ENCODE measurements at places on chromosomes 16 and 17. TPM values are rescaled to one million over a fixed set of nuclear protein-coding genes. Genes with fewer than 3 reads are reported as not detected.

Gene ZG16
- not detected for total RNA-seq

DNA sequence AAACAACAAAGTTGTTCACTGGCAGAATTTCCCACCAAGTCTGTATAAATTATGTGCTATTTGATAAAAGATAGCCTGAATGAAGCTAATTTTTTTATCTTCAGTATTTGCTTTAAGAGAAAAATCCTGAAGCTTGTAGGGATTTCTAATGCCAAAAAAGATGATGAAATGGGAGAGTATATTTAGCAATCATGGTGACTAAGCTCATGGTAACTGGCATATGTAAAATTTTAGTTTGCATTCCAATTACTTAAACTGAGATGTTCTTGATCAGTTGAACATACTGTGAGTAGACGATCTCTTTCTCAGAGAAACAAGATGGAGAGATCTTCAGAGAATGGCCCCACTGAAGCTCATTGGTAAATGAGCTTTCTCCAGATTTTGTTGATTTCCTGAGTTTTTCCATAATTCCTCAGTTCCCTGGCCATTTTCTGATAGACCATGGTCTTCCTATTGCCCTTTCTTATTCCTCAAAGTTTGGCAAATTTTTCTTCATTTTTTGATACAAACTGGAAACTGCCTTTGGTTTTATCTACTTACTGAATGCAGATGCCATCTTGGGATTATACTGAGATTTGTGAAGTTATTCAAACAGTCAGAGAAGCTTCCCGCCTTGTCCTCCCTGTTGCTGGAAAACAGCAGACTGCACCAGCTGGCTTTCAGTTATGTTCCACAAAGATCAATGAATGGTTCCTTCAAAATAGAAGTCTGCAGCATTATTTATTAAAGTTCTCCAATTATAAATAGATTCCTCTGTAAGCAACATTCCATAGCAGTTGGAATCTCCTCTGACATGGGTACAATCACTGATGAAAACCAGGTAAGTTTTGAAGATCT is 68.3 kb upstream of the ALOX12 start:
- no peak for DNase-seq

DNA sequence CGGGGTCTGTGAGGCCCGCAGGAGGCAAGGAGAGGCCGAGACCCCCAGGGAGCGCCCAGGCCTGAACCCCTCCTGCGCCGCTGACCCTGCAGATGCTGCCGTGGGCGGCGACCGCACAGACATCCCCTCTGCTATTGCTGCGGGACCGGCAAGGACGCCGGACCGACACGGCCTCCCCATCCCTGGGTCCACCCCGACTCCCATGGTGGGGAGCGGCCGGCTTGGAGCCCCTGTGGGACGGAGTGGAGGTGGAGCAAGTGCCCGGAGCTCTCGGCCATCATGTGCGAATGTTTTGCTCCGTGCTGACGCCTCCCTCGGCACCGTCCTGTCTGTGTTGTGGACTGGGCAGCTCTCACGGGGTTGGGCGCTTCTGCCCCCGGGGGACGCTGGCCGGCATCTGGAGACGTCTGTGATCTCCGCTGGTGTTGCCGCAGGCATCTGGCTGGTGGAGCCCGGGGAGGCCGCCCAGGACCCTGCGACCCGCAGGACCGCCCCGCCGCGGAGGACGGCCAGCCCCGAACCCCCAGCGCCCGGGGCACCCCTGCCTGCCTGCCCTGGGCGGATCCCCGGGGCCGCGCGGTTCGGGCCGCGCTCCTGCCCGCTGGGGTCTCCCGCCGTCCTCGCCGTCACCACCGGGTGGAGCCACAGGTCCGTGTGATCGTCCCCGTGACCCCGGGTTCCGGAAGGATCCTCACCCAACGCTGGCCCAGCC is 12.8 kb upstream of the GNG13 start:
- peak; percentile 19 for DNase-seq

DNA sequence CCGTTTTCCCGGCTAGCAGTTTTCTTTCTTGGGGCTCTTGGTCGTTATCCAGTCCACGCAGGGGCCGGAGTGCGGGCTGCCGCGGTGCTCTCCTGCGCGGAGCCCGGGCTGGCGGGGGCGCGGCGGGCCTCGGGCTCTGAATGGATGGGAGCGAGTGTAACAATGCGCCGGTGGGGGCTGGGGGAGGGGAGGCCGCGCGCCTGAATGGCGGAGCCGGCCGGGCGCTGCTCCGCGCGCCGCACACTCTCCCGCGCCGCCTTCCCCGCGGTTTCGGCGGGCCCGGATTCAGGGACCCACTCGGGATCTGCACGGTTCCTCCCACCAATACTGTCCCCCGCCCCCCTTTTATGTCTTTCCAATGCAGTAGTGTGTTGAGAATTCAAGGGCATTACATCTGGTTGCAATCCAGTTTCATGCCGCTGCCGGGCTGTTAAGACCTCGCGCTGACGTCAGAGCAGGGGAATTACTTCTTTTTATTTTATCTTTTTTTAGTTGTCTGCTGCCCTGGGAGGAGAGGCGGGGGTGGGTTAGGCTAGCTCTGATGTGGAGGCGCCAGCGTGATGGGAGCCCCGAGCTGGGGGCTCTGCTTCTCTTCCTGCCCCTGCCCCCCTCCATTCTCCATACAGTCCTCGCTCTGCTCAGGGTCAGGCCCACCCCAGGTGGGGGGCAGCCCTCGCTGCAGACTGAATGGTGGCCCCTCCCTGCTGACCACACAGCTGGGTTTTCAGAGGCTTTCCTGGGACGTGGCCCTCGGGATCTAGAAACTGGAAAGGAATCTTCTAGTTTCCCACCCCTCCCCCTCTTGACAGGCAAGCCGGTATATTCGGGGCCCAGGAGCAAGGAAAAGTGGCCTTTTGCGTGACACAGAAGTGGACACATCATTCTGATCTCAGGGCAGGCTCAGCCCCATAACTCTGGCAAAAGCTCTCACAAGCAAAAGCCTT is 1.8 kb downstream of the RAI1 start:
- DNase-seq, result peak; percentile 55

- no peak for DNase-seq
These were observed 15.7 kb upstream of the MAP3K14 start for GRCh38 chr17:45332505-45332904.

DNA sequence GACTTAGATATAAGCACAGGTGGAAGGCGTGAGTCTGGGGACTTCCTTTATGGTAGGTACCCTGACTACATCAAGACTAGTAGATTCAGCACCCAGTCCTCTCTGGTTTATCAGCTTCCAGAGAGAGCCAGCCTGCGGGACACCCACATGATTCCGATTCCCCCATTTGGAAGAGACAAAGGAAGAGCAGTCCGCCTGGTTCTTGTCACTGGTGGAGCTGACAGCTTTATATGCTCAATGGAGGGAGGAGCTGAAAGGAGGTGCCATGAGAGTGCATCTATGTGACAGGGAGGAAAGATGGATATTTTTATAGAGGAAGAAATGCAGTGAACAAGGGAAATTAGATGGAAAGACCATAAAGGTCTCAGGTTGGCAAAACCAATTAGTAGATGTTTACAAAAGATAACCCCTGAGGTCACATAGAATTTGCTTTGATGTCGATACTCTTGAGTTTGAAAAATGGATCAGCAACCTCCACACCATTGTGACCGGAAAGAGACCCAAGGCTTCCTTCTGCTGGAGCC is 437.7 kb downstream of the PMP22 start:
- DNase-seq, result no peak

GRCh38 chr16:79069633-79070032 is 530.9 kb downstream of the MAF start:
- DNase-seq, result no peak

DNA sequence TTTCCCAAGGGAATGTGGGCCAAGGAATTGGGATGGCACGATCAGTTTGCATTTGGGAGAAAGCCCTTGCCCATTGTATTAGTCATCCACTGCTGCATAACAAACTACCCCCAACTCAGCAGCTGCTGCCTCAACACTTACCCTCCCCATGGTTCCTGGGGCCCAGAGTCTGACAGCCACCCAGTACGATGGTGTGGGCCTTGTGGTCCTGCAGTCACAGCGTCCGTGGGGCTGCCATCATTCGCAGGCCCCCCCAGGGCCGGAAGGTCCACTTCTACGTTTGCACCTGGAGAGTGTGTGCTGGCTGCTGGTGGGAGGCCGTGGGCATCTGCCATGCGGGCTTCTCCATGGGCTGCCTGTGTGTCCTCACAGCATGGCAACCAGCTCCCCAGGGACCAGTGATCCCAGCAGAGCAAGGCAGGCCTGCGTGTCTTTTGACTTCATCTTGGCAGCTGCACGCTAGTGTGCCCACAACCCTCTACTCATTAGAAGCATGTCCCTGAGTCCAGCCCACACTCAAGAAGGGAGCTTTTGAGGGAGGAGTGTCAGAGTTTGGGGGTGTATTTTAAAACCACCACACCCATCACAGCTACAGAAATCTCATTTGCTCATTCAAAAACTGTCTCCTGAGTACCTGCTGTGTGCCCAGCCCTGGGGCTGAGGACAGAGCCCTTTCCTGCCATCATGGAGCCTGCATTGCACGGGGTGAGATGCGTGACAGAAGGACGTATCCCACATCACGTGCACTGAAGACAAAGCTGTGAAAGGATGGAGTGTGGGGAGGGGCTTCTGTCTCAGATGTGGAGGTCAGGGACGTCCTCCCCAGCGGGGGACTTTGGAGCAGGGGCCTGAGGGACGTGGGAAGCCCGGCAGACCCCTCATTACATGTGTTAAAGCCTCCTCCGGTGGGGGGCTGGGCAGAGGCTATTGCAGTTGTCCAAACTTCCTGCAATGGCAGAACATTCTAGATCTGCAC is 185.0 kb upstream of the ZNF469 start:
- no peak for DNase-seq

DNA sequence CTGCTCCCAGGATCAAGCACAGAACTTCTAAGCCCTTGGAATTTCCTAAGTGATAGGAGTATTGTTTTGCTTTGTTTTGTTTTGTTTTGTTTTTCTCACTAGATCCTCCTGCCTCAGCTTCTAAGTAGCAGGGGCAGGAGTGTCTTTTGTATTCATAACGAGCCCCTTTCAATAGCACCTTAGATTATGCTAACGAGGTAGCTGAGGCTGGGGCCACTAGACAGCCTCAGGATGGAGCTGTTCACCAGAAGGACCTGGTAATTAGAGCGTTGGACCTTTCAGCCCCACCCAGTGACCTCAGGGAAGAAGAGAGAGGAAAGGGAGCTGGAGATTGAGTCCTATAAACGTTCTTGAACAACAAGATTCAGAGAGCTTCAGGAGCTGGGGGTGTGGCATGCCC is 43.6 kb downstream of the IKZF3 start:
- DNase-seq, result no peak

GRCh38 chr16:49597796-49598195 is 224.2 kb downstream of the C16orf78 start:
- no peak for DNase-seq

DNA sequence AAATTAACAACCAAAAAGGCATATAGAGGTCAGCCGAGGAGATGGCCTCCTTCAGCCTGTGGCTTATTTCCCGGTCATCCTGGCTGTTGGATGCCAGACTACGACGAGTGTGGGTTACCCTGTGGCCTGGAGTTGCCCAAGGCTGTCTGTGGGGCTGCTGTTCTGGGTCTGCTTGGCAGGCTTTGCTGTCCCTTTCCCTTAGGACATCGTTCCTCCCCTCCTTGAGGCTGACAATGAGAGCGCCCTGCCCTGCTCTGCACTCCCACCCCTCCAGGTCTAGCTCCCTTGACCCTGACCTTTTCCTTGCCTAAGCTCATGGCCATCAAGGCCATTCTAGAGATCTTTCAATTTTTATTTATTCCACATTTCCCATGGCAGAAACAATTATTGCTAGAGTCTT is 1.9 kb upstream of the CBFB start:
- no peak for DNase-seq

DNA sequence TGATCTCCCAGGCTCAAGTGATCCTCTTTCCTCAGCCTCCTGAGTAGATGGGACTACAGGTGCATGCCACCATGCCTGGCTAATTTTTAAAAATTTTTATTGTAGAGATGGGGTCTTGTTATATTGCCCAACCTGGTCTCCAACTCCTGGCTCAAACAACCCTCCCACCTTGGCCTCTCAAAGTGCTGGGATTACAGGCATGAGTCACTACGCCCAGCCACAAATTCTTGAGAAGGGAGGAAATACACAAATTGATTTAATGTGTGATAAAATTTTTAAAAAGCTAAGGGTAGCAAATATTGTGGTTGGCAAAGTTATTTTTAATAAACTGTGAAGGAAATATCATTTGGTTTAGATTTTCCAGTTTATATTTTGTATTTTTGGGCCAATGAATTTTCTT is 9.6 kb downstream of the ITGAD start:
- no peak for DNase-seq

Gene GPRC5B
- total RNA-seq, result not detected

- DNase-seq, result no peak
These were observed 108.2 kb downstream of the RPTOR start for GRCh38 chr17:80652756-80653330.

- DNase-seq, result no peak
These were observed 51.8 kb upstream of the KDM6B start for GRCh38 chr17:7782240-7782639.

DNA sequence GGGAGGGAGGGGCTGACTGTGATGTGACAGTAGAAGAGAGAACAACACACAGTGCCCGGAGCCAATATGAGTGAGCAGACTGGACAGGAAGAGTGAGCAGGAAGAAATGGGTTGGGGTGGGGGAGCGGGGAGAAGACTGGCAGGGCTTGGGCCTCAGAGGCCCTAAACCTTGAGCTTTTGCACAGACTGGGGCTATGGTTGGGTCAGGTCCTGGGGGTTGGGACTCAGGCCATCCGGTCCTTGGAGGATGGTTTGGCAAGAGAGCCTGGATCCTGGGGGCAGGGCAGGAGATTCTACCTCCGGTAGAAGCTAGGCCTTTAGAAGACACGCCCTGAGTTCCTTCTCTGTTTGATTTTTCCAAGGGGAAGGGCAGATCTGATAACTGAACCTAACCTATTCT is 1.1 kb downstream of the CAMTA2 start:
- no peak for DNase-seq

- DNase-seq, result no peak
These were observed 56.5 kb downstream of the SRCIN1 start for GRCh38 chr17:38549285-38549684.

GRCh38 chr17:77535435-77535834 is 394.7 kb downstream of the SEC14L1 start:
- no peak for DNase-seq

Gene HSPB9
- total RNA-seq, result 0.11 TPM

GRCh38 chr17:27086526-27086925 is 207.4 kb upstream of the WSB1 start:
- no peak for DNase-seq

Gene HOXB6
- 0.22 TPM for total RNA-seq

Measured in CD8-positive, alpha-beta memory T cell (primary cell).